ENCODE measurements at places on chromosomes 7 and 10.

- DNase-seq = no peak
Measured at GRCh38 chr10:96714031-96714590, 6.2 kb downstream of the PIK3AP1 start.

- no peak for DNase-seq
Measured at GRCh38 chr10:37478381-37478780, 353.0 kb downstream of the ANKRD30A start.

DNA sequence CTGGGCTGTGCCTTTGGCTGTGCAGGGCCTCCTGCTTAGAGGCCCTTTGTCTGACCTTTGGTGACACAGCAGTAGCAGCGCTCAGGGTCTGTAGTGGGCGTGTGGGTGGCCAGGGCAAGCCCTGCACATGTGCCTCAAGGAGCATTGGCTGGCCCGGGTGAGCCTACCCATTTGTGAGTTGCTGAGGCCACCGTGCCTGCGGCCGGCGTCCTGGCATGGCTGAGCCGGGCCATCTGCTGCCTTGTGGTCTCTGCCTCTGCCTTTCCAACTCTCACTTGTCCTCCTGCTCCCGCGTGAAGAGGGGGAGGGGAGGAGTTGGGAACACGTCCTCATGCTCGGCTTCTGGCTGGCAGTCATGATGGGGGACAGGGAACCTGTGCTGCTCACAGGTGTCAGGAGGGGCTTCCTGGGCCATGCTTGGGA lies 9.2 kb upstream of the ORAI2 start:
- no peak for DNase-seq

DNA sequence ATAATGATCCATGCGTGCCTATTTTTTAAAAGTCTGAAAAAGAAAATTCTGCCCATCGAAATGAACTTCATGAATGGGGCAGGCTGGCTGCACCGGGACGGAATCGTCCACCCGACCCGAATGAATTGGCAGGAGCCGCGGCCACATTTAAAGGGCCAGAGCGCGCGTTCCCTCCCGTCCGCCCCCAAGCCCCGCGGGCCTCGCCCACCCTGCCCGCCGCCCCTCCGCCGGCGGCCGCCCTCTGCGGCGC lies 319 bp upstream of the GATA3 start:
- DNase-seq = no peak

GRCh38 chr10:45064998-45065397 lies 64.3 kb downstream of the ZNF22 start:
- no peak for DNase-seq

- no peak for DNase-seq
Measured at GRCh38 chr7:88357294-88357693, 50.6 kb upstream of the STEAP4 start.

GRCh38 chr7:36639826-36640225 lies 84.5 kb downstream of the AOAH start:
- no peak for DNase-seq

DNA sequence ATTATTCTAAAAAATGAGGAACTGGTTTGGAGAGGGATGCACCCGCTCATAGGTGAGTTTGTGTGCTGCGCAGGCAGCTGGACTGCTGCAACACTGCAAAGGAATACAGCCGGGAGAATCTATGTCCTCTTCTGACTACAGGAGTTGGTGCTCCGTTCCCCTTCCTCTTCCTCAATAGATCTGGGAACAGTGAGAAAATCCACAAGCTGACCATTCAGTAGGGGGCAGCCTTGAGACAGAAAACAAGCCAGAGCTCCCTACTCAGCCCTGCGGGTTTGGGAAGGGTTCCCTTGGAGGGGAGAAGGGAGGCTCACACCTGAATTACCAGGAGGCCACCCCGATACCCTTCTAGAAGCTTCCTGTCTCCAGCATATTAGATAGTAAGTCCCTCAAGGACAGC lies 87.3 kb upstream of the FOXI2 start:
- DNase-seq = no peak

Data from RWPE2 (cell line).